ENCODE measurements at places on chromosomes 16 and 17.

DNA sequence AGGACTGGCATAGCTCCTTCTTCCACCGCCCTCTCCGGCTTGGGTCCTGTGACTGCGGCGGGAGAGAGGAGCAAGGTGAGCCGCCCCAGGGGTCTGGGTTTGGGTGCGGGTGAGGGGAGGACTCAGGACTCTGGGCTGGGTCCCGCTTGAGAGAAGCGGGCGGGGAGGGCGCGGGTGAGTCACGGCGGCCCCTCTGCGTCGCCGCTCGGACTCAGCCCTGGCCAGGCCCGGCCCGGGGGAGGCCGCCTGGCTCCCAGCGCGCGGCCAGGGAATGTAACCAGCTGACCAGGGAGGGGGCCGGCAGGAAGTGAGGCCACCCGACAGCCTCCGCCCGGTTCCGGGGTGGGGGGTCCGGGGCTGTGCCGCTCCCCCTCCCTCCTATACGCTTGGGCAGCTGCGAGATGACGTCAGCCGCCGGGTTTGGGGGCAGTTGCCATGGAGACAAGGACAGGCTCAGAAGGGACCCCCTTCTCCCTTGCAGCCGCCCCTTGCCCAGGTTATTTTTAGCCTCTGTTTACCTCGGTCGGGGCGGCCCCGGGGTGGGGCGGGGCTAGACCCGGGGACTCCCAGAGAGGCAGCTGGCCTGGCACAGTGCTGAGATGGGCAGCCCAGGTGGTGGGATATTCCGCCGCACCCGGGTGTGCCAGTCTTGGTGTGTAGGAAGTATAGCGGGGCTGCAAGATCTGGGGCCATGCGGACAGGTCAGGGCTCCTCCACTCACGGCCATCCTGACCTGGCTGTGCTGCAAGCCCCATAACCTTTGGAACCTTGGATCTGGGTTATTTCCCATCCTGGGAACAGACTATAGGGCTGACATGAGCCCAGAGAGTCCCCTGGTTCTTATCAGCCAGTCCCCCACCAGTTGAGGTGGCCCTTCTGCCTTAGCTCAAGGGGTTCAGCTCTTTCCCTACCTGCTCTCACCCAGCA is 1.6 kb downstream of the RIPOR1 start:
- DNase-seq = no peak

- DNase-seq = no peak
These were observed 42.4 kb upstream of the NF1 start for GRCh38 chr17:31052187-31052889.

- DNase-seq = no peak
These were observed 50.6 kb upstream of the STH start for GRCh38 chr17:45948498-45948880.

GRCh38 chr17:2947588-2947950 is 115.8 kb downstream of the OR1D5 start:
- DNase-seq = no peak

- DNase-seq = no peak
These were observed 891 bp downstream of the CORO1A start for GRCh38 chr16:30184096-30184890.

- no peak for DNase-seq
These were observed 48.1 kb downstream of the WNT3 start for GRCh38 chr17:46770439-46770817.

- no peak for DNase-seq
These were observed 146.5 kb downstream of the RGS9 start for GRCh38 chr17:65283704-65284103.

DNA sequence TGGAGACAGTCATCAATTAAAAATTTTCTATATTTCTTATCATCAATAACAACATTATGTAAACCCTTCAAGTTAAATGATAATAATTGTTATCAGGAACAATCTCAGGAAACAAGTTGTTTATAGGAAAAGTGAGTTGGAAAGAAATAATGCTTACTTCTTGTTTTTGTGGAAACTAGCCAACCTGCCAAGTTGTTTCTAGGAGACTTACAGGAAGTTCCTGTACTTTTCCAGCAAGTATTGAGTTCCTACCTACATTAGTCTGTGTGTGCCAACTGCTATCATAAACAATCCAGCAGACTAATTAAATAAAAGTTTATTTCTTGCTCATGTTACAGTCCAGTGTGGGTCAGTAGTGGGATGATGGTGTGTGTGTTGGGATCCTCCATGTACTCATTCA is 1.6 kb upstream of the CCL14 start:
- DNase-seq = peak; percentile 4

DNA sequence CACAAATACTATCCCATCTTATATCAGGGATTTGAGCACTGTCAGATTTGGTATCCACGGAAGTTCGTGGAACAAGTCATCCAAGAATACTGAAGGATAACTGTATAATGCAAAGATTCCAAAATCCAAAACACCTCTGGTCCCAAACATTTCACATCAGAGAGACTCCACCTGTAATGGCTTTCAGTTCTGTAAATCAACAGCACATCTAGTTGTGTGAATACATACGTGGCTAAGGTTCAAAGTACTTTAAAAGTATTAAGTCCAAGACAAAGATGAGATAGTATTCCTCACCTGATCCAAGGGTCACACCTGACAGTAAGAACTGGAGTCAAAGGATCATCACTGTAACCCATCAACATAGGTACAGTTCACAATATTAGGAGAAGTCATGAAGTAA is 54.8 kb downstream of the KANSL1 start:
- no peak for DNase-seq

DNA sequence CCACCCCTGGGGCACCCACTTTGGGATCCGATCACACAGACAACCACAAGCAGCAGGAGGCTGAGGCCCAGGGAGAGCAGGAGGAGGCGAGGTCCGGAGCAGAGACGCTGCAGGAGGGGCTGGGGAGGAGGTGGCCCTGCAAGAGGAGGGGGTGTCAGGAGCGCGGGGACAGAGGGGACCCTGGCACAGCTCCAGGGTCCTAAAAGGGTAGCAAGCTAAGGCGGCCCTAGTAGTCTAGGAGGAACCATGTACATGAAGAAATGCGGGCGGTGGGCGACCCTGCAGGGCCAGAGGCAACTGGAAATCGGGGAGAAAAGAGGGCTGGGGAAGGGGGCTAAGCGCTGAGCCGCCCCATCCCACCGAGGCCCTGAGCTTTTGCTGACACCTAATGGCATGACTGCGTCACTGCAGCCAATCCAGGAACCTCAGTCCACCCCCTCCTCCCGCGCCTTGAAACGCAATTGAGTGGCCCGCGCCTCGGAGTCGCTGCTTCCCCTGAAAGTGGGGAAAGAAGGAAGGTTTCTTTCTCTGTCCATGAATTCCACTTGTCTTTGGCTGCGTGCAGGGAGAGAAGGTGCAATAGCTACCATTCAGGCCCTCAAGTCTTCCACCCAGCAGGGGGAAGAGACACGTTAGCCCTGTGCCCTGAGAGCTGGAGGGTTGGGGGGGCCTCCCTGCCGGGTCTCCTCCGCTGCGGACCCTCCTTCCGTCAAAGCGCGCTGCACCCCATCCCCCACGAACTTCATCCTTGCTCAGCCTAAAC is 1.8 kb downstream of the ASGR1 start:
- peak; percentile 78 for DNase-seq

- DNase-seq = no peak
These were observed 33.5 kb downstream of the ADAM11 start for GRCh38 chr17:44792276-44792675.

GRCh38 chr17:27860971-27861664 is 32.0 kb downstream of the LYRM9 start:
- DNase-seq = no peak

DNA sequence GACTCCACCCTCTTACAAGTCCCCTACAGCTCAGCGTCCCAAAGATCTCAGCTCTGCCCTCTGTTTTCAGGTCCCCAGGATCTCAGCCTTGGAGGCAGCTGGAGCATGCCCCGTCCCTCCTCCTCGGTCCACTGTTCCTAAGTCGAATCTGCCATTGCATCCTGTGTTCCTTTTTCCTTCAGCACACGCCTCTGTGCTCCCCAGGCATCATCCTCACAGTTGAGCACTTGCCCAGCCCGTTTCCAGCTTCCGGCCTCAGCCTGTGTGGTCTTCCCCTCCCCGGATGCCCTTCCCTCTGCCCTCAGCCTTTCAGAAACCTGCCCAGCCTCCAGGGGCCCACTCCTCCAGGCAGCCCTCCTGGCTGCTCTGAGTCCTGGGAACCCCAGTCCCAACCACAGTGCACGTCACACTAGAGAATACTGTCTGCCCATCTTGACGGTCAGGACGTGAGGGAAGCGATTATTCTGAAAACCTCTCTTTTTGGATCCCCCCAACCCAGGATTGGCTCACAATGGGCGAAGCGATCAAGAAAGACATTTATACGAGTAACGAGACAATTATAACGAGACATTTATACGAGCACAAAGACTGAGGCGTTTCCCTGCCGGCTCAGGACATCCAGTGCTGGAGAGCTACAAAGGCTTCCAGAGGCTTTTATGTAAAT is 41.4 kb downstream of the RPH3AL start:
- DNase-seq = no peak

Data from skin of body (tissue), 3 donors.